Choroid plexus epithelial cell (primary cell): ENCODE measurements at places on chromosomes 7 and 10.

GRCh38 chr10:22686347-22686746 is 28.0 kb downstream of the PIP4K2A start:
- DNase-seq: no peak

- DNase-seq: no peak
Observed at GRCh38 chr10:86341361-86341811, 25.2 kb downstream of the GRID1 start.

DNA sequence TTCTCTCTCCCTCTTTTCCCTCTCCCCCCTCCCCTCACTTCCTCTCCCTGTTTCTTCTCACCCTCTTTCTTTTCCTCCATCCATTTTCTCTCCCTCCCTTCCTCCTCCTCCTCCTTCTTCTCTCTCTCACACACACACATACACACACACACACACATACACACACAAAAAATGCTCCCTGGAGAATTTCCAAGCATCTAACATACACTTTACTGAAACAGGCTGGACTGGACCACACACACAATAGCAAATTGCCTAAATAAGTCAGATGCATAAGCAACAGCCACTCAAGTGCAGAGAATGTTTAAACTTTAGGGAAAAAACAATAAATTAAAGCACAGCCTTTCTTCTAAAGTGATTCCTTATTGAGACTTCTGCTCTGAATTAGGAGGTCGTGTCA is 267.7 kb downstream of the FGFR2 start:
- DNase-seq: no peak

- DNase-seq: peak; percentile 69
Observed at GRCh38 chr10:88114368-88114767, 250.9 kb downstream of the PTEN start.

DNA sequence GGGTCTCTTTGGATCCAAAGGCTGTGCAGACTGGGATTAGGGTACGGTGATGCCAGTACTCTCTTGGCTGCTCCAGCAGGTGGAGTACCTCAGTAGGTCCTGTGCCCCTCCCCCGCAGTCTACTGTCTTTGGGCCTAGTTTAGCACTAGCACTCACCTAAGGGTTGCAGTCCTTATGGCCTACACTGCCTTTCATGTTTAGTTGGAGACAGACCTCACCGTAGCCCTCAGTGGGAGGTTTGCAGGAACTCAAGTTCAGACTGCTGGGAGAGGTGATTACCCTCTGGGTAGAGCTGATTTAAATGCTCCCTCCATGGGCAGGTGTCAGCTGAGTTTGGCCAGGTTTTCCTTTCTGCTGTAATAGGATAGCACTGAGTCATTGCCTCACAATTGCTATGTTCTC is 210.8 kb upstream of the TMEM196 start:
- no peak for DNase-seq

DNA sequence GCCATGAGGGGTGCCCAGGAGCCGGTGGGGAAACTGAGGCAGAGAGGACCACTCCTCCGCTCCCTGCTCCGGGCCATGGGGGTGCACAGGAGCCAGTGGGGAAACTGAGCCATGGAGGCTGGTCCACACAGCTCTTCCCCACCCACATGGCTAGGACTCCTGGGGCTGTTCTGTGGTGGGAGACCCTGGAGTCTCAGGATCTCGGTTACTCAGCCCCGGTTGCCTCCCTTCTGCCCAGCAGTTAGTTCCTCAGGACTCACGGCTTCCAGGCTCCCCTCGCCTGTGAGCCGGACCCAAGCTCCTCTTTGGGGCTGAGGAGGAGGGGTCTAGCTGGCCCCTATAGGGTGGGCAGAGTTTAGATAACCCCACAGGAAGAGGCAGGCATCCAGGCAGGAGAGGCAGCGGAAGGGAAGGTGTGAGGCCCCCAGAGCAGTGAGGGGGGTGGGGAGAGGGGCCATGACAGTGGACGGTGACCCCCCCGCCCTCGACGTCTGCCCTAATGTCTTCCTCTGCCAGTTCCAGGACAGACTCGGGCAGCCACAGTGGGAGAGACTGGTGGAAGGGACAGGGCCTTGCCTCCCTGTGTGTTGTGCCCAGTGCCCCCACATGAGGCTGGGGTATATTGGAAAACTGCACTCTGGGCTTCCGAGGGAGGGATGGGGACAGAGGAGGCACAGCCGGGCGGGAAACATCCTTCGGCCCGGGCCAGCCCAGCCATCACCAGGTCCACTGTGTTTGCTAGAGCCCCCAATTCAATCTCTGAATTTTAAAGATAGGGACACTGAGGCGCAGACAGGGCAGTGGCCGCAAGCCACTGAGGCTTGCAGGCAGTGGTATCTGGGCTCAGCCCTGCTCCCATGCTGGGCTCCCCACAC is 4.3 kb downstream of the ELFN1 start:
- no peak for DNase-seq

DNA sequence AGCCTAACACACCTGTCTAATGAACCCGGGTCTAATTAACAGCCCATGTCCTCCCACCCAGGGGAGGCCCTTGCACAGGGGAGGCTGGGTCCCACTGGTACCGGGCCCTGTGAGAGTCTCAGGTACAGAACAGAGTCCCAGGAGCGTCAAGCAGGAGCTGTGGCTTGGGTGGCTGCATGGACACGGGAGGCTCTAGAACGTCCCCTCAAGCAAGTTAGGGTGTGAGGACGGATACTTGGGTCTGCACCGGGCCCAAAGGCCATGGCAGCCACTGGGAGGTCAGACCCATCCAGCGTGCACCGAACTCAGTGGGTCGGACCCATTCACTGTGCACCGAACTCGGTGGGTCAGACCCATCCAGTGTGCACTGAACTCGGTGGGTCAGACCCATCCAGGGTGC is 309.7 kb downstream of the DNAJB6 start:
- no peak for DNase-seq

- DNase-seq: no peak
Observed at GRCh38 chr7:158317238-158318205, 270.1 kb downstream of the PTPRN2 start.

DNA sequence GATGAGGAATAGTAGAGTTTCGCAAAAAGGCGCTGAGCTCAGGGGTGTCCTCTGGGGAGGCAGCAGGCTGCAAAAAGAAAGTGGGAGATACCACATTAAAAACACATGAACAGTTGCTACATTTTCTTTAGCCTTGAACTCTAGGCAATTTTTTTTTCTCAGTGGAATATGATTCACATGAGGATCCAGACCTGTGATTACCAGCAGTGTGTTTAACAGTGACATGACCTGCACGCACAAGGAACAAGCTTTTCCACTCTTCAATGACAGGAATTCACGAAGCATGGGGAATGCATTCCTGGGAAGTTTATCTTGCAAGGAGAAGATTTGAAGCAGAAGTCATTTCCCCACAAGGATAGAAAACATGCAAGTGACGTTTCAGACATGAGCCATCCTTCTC is 161.6 kb downstream of the ITGA8 start:
- DNase-seq: peak; percentile 63

DNA sequence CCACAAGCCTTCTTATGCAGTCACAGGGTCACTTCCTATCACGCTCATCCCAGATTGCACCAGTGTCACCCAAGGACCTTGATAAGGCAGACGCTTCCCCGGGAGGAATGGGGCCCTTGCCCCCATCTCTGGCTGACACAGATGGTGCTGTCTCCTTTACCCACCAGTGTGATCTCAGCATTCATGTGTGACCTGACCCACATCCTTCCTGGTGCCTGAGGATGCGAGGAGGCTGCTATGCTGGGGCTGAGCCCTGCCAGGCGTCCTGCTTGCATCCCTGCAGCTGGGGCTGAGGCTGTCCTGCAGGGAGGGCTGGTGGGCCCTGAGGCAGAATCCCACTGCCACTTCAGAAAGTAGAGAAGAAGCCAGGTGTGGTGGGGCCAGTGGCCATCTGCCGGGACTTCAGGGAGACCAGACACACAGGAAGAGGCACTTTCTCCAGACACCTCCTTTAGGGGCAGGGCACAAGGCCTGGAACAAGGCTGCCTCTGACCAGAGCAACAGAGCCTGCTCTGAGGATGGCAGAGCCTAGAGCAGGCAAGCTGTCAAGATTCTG is 35.3 kb downstream of the RASGEF1A start:
- no peak for DNase-seq

- DNase-seq: no peak
Observed at GRCh38 chr10:101895781-101896180, 52.2 kb upstream of the KCNIP2 start.

- peak; percentile 52 for DNase-seq
Observed at GRCh38 chr7:39683216-39683845, 60.0 kb downstream of the RALA start.

DNA sequence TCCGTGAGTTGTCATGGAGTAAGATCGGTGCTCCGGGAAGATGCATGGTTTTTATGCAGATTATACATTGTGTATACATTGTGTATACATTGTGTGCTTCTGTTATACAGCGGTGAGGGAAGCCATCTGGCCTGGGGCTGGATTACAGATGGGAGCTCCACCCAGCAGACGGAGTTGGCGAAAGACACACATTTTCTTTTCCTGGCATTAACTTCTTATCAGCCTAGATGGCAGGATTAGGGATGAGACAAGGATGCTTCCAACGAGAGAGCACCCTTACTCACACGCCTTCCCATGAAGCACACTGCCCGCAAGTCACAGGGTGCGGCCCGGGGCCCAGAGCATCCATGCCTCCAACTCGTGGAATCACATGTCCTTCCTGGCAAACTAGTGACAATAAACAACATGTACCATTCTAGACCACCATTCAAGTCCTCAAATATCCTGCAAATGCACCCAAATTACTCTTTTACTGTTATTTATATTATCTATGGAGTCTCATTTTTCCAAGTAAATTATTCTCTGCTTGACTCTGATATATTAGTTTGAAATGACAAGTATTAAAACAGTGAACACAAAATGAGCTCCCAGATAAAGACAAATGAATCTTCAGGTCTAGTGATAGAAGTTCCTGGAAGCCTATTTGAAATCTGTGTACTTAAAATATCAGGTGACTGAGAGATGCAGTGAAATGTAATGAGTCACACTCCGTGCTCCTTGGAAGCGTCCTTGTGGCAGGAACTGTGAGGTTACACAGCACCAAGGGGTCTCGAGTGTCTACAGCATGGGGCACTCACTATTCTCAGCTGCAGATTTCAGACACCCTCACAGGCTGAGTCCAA is 29.8 kb upstream of the PPP2R2D start:
- peak; percentile 31 for DNase-seq

DNA sequence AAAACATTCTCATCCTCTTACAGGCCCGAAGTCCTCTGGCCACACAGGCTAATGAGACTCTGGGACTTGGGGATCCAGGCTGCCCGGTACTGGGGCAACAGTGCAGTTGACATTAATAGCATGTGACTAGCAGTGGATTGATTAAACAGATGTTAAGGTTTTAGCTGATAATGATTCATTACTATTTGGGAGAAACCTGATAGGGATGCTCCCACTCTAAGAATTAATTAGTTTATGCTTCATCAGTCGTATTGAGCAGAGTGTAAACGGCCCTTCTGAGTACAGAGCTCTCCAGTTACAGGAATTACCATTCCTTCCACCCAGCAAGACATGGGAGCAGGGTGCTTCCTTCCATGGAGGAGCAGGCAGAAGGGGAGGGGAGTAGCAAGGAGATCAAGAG is 82.7 kb downstream of the RPS24 start:
- no peak for DNase-seq

DNA sequence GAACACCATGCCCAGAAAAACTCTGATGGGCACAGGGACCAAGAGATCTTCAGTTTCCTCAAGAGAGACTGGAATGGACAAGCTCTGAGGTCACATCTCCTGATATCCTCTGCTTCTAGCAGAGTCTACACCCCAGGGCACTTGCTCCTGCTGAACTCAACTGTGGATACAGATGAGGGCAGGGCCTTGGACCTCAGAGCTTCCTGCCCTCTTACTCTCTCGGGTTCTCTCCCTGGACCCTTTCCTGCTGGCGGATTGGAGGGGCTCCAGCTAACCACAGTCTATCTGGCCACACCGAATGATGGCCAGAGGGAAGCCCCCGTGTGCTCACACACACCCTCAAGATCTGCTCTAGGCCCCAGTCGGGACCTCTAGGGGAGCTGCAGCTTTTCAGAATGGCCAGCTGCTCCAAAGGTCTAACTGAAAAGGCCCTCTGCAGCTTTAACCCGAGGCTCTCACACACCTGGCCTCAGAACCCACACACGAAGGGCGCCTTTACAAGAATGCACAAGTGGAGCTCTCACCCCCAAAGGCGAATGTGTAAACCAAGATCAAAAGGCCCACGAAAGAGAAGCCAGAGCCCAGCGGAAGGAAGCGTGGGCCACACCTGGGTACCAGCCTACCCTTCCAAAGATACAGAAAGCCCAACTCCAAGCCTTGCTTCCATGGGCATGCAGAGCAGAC is 65.5 kb downstream of the FAM53B start:
- no peak for DNase-seq

GRCh38 chr10:129028451-129028850 is 438.6 kb upstream of the MGMT start:
- no peak for DNase-seq

GRCh38 chr7:34552502-34552901 is 105.5 kb upstream of the NPSR1 start:
- no peak for DNase-seq

GRCh38 chr10:123417414-123417813 is 248.7 kb upstream of the GPR26 start:
- no peak for DNase-seq

DNA sequence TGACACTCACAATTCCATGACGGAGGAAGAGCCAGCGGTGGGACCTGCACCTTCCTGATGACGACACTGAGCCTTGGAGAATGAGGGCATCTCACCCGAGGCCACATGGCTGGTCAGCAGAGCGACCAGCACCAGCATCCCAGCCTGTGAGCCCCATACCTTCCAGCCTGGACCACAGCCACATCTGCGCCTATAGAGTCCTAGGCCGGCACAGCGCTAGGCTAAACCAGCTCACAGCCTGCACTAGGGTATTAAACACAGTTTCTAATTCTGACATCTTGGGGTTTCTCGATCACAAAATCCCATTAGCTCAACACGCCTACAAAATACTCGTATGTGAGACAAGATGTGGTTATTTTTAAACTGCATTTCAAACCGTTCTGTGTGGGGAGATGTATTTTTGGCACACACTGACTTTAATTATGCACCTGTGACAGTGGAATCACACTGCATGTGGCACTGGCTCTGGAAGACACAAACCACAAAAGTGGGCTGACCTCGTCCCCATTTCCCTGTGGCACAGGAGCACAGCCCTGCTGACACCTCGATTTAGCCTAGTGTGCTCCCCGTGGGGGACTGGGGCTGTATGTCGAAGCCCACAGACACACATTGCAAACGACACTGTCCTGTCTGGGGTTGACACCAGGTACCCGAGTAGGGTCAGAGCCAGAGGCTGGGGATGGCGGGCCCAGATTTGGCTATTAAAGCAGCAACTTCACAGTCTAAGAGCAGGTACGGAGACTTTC is 32.5 kb downstream of the CPXM2 start:
- no peak for DNase-seq
